ENCODE measurements at places on chromosomes 7 and 10.

DNA sequence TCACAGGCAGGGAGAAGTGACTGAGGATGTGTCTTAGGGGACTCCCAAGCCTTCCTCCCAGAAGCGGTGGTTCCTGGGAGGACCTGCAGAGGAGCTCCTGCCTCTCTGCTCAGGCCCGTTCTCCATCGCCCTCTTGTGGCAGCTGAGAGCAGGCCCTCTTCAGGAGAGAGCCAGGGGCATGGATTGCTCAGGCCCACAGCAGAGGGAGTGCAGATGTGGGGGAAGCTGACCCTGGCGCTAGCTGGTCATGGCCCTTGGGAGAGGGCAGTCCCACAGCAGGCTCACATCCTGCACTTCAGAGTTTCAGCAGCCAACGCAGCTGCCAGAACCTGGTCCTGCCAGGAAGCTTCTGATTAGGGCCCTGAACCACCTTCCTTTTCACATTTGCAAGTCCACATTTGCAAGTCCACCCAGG lies 94.8 kb upstream of the TARP start:
- DNase-seq, result peak; percentile 84

DNA sequence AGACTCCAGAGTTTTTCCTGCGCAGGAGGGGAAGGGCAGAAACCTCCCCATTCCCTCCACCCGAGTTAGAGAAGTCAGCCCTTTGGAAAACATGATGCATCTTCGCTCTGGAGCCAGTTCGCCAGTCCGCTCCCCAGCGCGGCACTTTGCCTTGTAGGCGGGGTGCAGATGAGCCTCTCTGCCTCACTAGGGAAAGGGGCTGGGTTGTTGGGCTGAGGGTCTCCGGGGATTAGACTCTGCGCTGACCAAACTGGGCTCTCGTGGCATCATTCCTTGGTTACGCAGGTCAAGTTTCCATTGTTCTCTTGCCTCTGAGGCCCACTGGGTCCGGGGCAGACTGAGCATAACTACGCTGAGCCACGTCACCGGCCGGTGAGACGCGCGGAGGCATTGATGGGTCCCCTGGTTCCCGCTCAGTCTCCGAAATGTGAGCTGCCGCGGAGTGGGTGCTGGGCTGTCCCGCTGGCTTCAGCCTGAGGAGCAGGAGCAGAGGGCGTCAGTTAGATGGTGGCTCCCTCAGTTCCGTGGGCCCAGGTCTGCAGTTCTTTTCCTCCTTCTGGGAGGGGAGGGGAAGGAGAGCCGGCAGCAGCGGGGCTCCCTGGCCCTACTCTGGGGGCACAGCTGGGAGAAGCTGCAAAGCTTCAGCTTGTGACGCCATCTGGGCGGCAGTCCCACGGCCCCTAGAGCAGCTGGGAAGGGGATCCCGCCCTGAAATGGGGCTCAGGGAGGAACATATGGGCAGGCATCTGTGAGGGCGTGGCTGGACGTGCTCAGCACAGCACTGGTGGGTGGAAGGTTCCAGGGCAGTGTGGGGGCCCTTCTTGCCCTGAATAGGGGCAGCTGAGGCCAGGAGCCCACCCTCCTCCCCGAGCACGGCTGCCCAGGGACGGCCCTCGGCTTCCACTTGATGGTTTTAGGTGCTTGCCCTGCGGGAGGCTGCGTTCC lies 121.3 kb upstream of the BTBD16 start:
- no peak for DNase-seq

GRCh38 chr10:83459124-83459523 lies 680.2 kb upstream of the GHITM start:
- DNase-seq, result no peak

DNA sequence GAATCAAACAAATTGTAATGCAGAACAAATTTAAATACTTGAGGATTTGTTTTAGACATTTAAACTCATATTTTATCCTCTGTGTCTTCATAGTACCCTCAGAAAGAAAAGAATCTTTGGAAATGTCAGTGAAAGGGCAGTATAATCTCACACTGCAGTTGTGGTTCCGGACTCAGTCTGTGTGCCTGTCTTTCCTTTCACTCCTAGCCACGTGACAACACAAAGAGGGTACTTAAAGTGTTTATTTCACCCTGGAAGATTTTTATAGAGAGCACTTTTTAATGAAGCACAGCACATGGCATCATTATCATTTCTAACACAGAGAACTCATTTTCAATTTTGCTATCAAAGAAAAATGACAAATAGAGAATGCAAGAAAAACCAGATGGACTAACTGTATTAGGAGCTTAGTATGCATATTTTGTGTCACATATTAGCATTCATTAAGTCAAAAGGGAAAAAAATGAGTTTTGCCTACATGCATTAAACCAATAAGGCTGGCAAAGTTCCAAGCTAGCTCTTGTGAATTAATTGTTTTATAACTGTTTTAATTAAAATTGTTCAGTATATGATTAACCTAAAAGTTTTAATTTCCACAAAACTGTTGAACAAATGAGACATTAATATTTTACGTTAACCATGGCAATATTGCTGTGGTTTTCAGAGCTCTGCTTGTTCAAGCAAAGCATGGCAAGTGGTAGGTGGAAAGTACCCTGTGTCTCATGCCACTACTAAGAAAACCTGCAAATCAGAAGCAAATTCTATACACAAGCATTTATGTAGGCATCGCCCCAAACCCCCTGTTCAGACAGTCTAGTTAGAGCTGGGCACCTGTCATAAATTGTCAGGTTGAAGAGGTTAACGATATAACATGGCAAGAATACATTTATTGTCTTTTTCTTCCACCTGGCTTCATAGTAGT lies 65.9 kb downstream of the AUTS2 start:
- DNase-seq, result no peak

GRCh38 chr7:22885797-22886261 lies 63.2 kb upstream of the TOMM7 start:
- peak; percentile 77 for DNase-seq

DNA sequence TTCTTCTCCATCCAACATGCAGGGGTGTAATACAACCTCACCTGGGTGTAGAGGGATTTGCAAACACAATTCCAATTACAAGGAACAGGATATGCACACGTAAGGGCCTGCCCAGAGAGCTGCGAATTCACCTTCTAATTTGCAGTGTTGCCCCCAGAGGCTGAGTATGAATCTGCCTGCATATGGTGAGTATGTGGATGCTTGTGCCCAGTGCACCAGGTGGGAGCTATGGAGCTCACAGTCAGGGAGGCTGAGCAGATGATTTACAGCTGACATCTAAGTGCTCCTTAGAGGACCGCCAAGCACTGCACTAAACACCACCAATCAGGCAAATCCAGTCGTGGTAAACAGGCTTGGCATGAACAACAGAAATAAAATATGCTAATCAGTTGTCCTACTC lies 132.0 kb downstream of the RELN start:
- no peak for DNase-seq

- no peak for DNase-seq
Observed at GRCh38 chr10:83869898-83870297, 269.4 kb upstream of the GHITM start.

DNA sequence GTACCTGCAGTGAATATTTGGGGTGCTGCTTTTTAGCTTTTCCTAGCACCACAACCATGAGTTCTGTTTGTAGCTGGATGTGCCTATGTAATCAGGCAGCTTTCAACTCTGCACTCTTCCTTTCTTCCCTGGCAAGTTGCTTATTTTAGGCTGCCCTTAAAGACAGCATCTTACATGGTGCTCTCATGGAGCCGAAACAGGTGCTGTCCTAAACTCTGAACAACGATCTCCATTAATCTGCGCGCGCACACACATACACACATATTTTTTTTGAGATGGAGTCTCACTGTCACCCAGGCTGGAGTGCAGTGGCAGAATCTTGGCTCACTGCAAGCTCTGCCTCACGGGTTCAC lies 9.1 kb downstream of the RPS24 start:
- DNase-seq, result no peak

DNA sequence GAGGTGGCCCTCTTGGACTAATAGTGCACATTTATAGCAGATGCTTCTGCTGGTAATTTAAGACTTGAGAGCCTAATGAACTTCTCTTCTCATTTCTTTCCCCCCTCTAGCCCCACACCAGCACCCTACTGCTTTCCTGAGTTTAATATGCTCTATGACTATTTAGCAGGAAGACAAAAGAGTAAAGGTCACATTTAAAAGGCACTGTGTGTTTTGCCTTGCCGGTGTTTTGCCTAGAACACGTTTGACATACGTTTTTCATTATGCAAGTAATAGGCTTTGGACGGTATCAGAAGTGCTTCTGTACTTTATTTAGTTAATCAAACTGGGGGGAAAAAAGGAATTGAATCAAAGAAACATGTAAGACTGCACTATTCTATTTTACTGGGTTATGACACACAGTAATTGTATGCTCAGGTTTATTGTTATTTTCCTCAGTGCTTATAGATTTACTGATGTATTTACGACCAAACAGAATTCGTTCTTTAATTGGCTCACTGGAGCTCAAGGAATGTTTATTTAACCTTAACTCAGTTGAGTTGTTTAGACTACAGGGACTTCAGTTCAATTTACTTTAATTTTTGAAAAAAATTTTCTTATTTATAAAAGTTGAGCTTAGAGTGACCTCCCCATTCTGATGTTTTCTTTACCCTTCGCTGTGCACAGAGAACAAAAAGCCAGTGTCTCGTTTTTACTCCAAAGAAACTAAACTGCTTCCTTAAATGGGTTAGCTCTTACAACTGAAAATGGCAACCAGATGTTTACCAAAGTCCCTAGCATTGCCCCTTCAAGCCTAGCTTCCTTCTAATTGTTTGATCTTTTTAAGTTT lies 35.4 kb downstream of the CPED1 start:
- no peak for DNase-seq

DNA sequence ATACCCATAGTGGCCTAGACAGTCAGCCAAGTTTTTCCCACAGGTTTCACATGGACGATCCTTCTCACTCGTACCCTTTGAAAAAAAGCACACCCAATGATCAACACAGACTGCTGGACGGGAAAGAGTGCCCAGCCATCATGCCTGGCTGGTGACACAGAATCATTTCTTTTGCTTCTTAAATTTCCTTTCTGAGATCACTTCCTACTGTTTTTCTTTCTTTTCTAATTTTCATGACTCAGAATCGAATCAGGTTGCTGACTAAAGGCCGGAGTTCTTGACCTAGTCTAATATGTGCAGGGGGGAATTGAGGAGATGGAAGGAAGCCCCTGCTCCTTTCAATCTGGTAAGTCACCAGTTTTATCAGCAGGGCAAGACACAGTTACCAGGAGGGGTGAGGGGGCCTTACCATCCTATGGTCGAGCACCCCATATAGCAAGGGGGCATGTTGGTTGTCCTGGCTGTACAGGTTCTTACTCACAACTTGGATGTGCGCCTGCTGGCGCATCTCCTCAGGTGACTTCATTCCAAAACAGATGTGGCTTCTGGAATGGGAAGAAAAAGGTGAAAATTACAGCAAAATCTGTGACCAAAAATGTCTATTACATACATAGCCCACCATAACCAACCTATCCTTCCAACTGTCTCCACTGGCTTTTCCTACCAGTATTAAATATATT lies 3.5 kb downstream of the POLR3A start:
- DNase-seq, result no peak

GRCh38 chr10:131085091-131085860 lies 226.2 kb downstream of the TCERG1L start:
- peak; percentile 30 for DNase-seq

DNA sequence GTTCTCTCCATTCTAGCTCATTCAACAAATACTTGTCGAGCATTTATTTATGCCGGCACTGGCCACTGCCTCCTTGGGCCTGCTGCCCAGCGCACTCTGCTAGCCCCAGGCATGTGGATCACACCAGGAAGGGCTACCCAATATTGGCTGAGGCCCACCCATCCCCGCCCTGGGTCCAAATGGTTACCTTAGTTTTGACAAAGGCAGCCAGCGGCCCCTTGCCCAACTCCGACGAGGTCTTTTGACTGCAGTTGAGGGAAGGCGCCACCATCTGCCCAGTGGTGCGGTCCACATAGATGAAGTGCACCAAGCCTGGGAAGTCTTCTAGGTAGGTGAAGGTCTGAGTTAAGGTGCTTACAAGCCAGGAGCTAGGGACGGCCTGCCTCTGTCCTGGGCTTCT lies 7.2 kb upstream of the PYROXD2 start:
- peak; percentile 10 for DNase-seq

DNA sequence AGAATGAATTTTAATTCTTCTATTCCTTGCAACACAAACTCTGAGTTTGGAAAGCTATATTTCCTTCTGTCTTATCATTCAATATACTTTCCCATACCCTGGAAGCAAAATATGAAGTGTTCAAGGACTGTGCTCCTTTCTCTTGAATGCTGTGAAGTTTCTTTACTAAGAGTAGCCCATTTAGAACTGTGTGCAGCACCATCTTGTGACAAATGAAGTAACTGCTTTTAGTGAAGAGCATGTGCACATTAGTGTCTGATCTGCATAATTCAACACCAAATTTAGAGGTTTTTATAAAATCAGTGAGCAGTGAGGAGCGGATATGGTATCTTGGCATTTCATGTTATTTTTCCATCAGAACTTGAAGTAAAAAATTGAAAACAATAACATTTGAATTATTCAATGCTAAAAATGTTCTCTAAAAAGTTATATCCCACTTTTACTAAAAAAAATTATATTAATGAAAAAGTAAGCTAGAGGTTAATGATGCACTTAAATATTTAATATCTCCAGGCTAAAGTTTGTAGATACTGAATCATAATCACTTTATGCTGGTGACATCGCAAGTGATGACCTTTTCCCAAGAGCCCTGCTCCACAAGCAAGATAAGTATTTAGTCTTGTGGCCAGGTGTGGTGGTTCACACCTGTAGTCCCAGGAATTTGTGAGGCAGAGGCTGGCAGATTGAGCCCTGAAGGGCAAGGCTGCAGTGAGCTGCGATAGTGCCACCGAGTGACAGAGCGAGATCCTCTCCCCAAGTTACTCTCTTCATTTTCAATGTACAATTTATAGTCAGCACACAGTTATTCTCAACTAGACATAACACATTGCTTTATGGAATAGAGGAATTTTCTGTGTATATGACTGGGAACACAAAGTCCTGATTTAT lies 108.8 kb upstream of the PCLO start:
- no peak for DNase-seq

- no peak for DNase-seq
Observed at GRCh38 chr10:107425931-107426553, 261.5 kb upstream of the SORCS1 start.

DNA sequence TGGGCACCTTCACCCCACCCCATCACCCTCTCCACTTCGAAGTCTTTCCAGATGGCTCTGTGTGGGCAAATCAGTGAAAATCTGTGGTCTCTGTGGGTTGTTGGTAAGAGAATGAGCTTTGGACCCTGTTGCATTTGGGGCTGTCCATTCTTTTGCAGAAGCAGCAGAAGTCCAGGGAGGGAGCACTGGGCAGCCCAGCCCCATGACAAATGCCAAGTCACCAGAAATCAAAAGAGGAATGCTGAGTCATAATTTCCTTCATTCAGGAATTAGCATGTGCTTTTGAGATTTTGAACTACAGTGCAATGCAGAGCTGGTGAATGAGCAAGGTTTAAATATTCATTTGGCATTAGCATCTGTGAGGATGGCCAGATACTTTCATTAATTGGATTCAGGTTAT lies 556.2 kb downstream of the LRMDA start:
- DNase-seq, result no peak

DNA sequence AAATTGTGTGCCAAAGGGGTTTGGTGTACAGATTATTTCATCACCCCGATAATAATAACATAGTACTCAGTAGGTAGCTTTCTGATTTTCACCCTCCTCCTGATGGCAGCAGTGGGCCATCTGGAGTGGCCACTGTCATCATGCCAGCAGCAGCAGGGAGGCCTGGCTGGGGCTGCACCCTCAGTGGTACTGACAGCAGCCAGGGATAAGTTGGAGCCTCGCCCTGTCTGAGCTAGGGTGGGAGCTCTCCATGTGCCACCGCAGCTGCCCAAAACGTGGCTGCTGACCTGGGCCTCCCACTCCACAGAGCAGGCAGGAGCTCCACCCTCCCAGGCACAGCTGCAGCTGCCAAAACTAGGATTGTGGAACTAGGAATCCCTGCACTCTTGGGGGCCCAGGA lies 700.8 kb upstream of the KCND2 start:
- DNase-seq, result no peak

GRCh38 chr10:34145715-34146114 lies 669.4 kb downstream of the PARD3 start:
- no peak for DNase-seq

All from activated naive CD4-positive, alpha-beta T cell treated with anti-CD3 and anti-CD28 coated beads, Interleukin-2, amount 10 ng/mL, durations not matched to agents 7 days and 5 days (primary cell).